CD4-positive, alpha-beta memory T cell (primary cell): ENCODE measurements at places on chromosomes 5 and 9. TPM values are rescaled to one million over a fixed set of nuclear protein-coding genes. Genes with fewer than 3 reads are reported as not detected.

COL23A1 gene
- total RNA-seq, result 0.25 TPM

- peaks cover 21% of the 10 kb centered on the region for H3K4me1 ChIP-seq
- H3K4me3 ChIP-seq, result no peak overlapping the region
- H3K36me3 ChIP-seq, result no peaks in the 10 kb centered on the region
Measured at GRCh38 chr9:126464694-126465441, 138.2 kb downstream of the MVB12B start.

DNA sequence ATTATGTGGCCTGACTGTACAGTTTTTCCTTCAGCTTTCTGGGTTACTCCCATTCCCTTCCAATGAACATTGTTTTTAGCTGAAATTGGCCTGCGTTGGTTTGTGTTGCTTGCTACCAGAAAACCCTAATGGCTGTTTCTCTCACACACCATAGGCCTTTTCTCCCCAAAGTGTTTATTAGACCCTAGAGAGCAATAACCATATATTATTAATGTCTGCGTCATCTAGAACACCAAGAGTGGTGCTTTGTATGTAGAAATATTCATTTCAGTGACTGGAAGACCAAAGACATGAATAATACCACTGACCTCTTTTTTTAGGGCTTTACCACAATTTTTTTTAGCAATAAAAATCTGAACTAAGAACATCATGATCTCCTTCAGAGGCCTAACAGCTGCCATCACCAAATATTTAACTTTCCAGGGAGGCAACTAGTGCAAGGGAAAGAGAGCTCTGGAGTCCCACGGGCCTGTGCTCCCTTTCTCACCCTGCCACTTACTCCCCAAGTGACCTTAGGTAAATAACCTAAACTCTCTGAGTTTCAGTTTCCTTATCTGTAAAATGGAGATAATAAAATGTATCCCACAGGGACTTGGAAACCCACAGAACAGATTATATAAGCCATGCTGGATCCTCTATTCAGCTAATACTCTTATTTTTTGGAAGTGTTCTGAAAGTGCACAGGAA is 201.9 kb upstream of the ISL1 start:
- H3K36me3 ChIP-seq, result no peaks in the 10 kb centered on the region
- H3K4me3 ChIP-seq, result no peak overlapping the region
- H3K27ac ChIP-seq, result no peak overlapping the region
- no peaks in the 10 kb centered on the region for H3K4me1 ChIP-seq
- H3K27me3 ChIP-seq, result no peaks in the 10 kb centered on the region

- DNase-seq, result no peak
- H3K36me3 ChIP-seq, result no peaks in the 10 kb centered on the region
- H3K27ac ChIP-seq, result no peak overlapping the region
- no peaks in the 10 kb centered on the region for H3K27me3 ChIP-seq
Measured at GRCh38 chr5:11619339-11620024, 284.8 kb downstream of the CTNND2 start.

DNA sequence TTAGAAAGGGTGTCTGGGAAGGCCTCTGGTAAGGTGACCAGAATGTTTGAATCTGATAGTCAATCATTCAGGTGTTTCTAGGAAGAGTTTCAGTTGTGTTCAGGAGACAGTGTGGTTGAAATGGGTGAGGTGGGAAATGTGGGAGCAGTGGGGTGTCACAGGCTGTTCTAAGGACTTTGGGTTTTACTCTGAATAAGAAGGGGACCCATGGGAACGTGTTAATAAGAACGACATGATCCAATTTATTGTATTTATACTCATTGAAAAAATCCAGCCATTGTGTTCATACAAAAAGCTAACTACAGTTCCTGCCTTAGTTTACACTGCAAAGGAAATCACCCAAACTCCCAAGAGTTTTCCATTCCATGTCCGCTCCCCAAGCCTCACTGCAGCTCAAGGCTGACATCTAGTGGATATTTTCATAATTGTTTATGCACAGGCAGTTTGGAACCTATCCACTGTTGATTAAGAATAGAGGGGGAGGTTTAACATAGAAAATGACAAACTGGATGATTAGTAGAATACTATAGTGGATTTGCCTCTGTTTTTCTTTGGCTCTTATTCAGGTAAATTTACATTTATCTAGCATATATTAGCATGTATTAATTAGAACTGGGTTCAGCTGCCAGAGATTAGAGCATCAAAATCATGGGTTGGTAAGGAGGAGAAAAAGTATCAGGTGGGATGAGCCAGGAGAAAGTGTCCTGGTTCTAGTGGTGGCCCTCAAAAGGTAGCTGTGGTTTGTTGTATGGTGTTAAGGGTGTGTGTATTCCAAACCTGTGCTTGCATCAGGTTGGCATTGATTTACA is 17.7 kb downstream of the CAVIN4 start:
- H3K27me3 ChIP-seq, result no peaks in the 10 kb centered on the region
- H3K4me1 ChIP-seq, result peaks cover 15% of the 10 kb centered on the region
- peak; percentile 37 for DNase-seq
- H3K36me3 ChIP-seq, result no peaks in the 10 kb centered on the region
- H3K27ac ChIP-seq, result no peak overlapping the region
- H3K4me3 ChIP-seq, result no peak overlapping the region

GFM2 gene
- 21.6 TPM for total RNA-seq

ADRA1B gene
- not detected for total RNA-seq

PFN3 gene
- not detected for total RNA-seq

DNA sequence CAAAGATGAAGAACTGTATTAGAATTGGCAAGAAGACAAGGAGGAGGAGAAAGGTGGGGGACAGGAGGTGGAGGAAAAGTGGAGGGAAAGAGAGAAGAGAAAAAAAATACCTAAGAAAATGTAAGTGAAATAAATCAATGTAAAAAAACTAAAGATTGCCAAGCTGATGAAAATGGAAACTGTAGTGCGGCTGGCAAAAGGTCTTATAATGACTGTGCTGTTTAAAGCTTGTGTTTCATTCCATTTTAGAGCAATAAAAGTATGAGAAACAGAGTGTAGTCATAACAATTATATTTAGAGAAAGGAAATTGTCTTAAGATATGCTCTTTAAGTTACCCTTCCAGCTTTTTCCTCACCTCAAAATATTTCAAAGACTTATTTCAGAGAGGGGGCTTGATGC is 670.5 kb upstream of the SEMA6A start:
- DNase-seq, result no peak
- H3K4me3 ChIP-seq, result no peak overlapping the region
- H3K27me3 ChIP-seq, result no peaks in the 10 kb centered on the region
- H3K36me3 ChIP-seq, result no peaks in the 10 kb centered on the region

GRCh38 chr9:92380603-92381002 is 23.8 kb downstream of the OGN start:
- no peaks in the 10 kb centered on the region for H3K27me3 ChIP-seq
- no peak overlapping the region for H3K4me3 ChIP-seq
- DNase-seq, result no peak
